ENCODE measurements at places on chromosomes 5 and 9. TPM values are rescaled to one million over a fixed set of nuclear protein-coding genes. Genes with fewer than 3 reads are reported as not detected.

DNA sequence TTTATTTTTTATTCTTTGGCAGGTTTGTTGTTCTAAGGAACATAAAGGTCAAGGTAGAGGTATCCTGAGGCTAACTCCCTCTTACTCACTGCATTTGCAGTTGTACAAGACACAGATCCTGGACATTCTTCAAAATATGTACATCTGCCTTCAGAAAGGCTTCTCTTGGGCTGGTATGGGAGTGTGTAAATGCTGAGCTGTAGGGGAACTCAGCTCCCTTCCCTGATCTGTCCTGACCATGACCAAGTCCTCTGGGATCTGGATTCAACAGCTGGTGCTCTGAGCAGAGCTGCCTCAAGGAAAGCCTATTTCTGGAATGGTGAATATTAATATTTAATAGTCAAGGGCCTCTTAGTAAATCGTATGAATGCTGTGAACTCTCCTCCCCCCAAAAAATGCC lies 117.4 kb downstream of the PRKACG start:
- DNase-seq = no peak

DNA sequence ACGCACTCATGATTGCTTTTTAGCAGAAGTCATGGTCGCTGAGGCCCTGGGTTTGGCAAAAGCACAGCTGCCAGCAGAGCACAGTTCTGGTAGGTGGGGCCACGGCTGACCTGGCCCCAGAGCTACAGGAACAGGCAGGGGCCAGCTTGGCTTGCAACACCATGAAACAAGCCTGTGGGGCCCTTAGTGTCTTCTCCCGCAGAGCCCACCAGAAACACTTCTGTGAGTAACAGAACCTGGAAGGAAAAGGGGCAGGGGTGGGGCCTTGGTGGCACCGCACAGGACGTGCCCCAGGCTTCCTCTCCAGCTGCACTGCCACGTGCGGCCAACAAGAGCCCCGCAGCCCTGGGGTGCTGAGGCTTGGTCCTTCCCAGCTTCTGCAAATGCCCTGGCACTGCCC lies 4.8 kb downstream of the ASB6 start:
- DNase-seq = no peak

- DNase-seq = no peak
These were observed 35.7 kb upstream of the CLK4 start for GRCh38 chr5:178662541-178662860.

The PCDHB2 gene
- total RNA-seq = 2.2 TPM

The GALT gene
- total RNA-seq = 16.3 TPM

DNA sequence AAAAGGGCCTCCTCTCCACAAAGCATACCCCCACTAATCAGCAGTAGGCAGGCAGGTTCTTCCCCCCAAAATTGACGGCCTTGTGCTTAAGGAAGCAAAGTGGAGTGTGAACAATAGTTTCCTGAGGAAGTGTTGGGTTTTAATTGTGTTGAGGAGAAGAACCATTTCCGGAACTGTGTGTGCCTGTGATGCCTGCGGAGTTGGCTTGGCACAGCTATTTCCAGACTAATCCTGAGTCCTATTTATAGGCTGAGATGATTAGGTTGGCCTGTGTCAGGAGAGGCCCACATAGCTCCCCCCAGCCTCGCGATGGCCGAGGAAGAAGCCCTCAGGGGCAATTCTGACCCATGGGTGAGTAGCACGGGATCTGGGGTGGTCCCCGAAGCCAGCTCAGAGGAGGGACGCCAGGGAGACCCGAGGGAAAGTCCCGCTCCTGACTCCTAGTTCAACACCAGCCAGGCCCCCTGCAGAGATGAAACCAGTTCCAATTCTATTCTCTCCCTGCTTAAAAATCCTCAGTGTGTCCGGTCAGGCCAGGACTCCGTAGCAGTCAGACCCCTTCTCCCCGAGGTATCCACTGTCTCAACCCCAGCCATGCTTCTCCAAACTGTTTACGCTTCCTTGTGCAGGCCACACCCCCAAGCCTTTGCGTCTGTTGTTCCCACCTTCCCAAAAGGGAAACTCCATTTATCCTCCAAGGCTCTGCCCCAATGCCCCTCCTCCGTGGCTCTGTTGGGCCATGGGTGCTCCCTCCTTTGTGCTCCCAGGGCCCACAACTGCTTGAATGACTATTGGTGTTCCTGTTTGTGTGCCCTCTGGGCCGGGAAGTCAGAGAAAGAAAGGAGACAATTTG lies 18.1 kb downstream of the GSN start:
- no peak for DNase-seq

- no peak for DNase-seq
These were observed 526.9 kb downstream of the BNC2 start for GRCh38 chr9:16343249-16344237.

DNA sequence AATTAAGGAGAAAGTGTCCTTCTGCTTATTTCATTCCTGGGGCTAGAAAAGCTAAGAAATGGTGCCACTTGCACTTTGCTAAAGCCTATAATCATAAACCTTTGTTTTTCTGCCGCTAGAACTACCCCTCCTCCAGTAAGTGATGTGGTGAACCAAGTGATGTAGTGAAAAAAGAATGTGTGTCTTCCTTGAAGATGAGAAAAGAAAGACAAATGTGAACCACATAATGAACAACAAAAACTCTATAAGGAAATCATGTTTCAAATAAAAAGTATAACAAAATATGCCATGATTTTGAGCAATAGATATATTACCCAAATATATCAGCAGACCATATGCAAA lies 179.0 kb upstream of the SGCD start:
- DNase-seq = no peak

The SCGB3A2 gene
- total RNA-seq = 0.24 TPM

- no peak for DNase-seq
These were observed 126.7 kb downstream of the GRIA1 start for GRCh38 chr5:153617190-153617589.

The FGF18 gene
- total RNA-seq = 0.24 TPM

DNA sequence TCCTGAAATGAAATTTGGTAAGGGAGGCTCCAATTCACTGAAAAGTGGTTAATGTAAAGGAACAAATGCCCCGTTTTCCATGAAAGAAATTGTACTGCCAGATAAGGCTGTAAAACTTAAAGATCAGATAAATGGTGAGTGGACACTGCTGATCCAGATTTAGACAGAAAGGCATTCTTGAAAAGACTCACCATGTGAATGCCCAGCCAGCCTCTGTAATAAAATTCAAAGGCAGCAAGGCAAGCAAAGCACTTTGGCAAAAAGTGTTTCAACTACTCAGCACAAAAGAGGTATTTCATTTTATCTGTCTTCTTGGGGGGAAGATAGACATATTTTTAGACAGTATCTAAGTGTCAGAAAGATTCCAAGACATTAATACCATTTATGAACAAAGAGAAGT lies 133.6 kb downstream of the MLLT3 start:
- DNase-seq = no peak

DNA sequence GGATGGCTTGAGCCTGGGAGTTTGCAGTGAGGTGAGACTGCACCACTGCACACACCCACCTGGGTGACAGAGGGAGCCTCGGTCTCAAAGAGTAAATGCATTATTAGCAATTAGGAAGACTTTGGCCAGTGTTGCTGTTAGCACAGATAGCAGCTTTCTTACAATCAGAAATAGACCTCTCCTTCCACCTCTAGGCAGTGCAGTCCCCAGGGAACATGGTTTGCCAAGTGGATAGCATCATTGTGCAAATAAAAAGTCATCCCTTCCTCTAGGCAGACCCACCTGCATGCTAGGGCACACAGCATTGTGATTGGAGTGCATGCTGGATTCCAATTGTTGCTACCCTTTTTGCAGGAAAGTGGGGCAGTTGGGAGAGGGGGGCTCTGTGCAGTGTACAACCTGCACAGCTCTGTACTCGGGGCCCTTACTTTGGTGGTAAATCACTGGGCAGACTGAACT lies 77.9 kb upstream of the KLF9 start:
- DNase-seq = no peak

The LCN6 gene
- total RNA-seq = 1.1 TPM

The ABO gene
- 10.2 TPM for total RNA-seq

The REEP5 gene
- 70.4 TPM for total RNA-seq

DNA sequence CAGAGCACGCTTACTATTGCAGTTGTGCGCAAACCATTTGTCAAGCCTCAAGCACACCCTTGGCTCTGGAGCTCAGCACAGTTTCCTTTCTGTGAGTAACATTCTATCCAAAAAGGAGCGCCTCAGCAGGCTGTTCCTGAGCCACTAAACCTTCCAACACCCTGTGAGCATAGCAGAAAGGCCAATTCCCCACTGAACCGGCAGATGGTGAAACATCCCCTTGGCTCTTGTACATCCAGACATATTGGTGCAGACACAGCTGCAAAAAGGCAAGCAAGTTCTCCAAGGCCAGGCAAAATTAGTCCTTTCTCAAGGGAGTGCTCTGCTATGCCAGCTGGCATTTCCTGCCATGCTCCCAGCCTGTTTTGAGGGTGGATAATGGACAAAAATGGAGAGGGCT lies 44.1 kb upstream of the CEMIP2 start:
- no peak for DNase-seq

The SRD5A1 gene
- 3.0 TPM for total RNA-seq

GRCh38 chr5:119745976-119746375 lies 116.6 kb downstream of the FAM170A start:
- DNase-seq = no peak

- DNase-seq = no peak
These were observed 66.0 kb upstream of the MEF2C start for GRCh38 chr5:88948746-88949600.

DNA sequence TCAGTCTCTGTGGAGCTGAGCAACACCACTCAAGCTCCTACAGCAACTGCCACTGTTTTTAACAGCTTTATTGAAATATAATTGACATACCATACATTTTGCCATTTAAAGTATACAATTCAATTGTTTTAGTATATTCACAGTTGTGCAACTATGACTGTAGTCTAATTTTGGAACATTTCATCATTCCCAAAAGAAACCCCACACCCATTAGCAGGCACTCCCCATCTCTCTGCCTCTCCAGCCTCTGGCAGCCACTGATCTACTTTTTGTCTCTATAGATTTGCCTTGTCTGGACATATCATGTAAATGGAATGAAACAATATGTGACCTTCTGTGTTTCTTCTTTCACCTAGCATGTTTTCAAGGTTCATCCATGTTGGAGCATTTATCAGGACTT lies 43.5 kb downstream of the RUSC2 start:
- DNase-seq = no peak

- DNase-seq = no peak
These were observed 92.6 kb downstream of the TLE4 start for GRCh38 chr9:79664375-79664831.

- no peak for DNase-seq
These were observed 558.3 kb downstream of the DTWD2 start for GRCh38 chr5:118430076-118430475.

The GMCL2 gene
- total RNA-seq = not detected

GRCh38 chr5:6674421-6674820 lies 38.8 kb upstream of the TENT4A start:
- no peak for DNase-seq

GRCh38 chr5:24646915-24647314 lies 2.1 kb upstream of the CDH10 start:
- no peak for DNase-seq

DNA sequence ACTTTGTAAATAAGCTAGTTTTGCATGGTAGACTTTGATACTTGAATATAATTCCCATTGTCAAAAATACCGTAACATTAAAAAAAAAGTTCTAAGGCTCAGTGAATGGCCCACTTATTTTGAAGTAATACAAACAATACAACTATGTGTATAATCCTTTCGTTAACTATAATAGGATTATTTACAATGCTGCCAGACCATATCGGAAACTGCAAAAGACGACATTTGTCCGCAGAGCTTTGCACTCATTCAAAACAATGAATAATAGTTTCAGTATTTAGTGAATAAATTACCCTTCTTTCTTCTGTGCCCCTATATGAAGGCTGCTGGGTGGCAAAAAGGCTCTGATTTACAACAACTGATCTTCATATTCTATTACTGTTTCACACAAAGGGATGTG lies 121.8 kb downstream of the DROSHA start:
- DNase-seq = no peak

DNA sequence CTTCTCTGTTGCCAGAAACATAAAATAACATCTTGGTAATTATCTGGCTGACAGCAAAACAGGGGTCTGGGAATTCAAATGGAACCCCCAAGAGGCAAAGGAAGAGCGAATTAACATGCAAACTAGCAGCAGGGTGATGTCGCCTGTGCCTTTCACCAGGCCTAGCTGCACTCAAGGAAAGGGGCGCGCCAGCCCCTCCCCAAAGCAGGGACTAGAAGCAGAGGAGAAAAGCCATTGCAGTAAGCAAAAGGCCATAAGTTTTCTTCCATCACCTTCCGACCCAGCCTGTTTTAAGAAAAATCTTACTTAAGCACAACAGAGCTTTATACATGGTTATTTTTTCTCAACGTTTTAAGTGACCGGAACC lies 539 bp downstream of the POC5 start:
- DNase-seq = no peak

The CCL27 gene
- total RNA-seq = not detected

The CHSY3 gene
- total RNA-seq = 0.38 TPM

The SLC25A2 gene
- not detected for total RNA-seq

DNA sequence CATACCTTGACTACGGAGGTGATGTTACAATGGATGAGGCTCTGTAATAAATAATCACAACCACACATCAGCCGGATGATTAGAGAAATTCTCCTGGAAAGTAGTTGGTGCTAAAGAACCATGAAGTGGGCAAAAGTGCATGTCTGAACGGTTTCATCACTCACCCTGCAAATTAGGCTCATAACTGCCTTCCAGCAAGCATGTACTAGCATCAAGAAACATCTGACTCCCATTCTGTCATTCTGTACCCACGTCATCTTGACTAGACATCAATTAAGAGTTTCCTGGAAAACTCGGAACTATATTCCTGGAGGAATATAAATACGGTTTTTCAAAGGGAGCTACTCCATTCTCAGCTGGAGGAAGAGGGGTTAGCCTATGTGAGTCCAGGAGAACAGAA lies 52.2 kb downstream of the HSD17B3 start:
- no peak for DNase-seq

The MYMK gene
- not detected for total RNA-seq
